ENCODE measurements at places on chromosomes 4 and X.
A peak's percentile ranks its signal among the peaks of the same experiment; 100 is the strongest.

- DNase-seq = no peak
Observed at GRCh38 chrX:29862126-29862677, 353.2 kb upstream of the MAGEB2 start.

GRCh38 chr4:139645458-139645857 is 20.2 kb upstream of the MGST2 start:
- no peak for DNase-seq

DNA sequence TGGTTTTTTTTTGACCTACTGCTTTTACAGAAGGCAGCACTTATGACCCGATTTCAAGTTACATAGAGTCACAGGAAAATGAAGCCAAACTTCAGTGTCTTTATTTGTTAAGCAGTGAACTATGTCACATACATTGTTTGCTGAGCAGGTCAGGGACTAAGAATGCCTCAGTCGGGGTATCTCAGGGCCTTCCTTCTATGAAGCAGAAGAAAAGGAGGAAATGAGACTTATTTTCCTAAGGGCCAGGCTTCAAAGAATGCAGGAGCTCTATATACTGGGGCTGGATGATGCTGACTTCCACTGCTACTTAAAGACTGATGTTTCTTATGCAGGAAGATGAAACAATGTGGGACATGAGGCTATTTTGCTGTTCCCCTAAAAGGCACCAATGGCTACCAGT is 558.4 kb upstream of the IGFBP7 start:
- no peak for DNase-seq

GRCh38 chr4:5889002-5889696 is 3.7 kb downstream of the CRMP1 start:
- DNase-seq = no peak

DNA sequence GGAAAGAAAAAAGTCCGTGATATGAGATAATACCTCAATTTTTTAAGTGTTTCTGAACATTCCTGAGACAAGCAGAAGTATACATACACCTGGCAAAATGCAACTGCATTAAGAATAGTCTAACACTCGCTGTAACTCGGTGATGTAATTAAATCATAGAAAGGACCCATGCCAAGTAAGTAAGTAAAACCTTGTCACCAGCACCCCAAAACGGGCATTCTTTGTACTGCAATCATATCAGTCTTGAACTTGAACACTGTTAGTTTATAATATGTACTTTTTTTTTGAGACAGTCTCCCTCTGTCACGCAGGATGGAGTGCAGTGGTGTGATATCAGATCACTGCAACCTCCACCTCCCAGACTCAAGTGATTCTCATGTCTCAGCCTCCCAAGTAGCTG is 47.4 kb downstream of the SMIM14 start:
- DNase-seq = no peak

DNA sequence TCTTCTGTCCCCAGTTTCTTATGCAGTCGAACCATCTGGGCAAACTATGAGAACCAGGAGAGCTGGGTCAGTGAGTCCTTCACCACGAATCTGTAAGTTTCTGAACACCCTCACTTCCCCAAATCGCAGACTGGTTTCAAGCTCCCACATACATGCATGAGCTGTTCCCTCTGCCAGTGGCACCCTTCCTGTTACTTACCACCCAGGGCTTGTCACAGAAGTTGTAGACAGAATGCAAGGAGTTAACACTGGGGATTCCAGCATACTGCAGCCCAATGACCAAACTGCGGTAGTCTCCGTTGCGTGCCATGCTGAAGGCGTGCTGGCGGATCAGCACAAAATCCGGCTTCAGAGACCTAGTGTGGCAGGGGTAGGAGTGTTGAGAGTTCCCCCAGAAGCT is 14.6 kb downstream of the SYN1 start:
- DNase-seq = no peak

DNA sequence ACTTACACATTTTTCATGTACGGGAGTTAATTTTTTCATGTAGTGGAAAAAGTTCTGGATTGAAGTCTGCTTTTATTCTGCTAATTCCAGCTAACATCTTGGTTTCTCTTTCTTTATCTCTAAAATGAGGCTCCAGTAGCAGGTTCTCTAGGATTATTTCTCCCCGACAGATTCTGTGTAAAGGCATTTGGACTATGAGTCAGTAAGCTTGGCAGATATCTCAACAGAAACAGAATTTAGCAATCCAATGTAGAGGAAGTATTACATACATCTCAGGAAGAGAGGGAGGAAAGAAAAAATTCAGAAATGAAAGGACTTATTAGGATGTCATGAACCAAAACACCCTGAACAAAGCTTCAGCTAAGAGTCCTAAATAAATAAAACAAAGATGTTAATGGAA is 1682.3 kb upstream of the TENM3 start:
- DNase-seq = peak; percentile 88

DNA sequence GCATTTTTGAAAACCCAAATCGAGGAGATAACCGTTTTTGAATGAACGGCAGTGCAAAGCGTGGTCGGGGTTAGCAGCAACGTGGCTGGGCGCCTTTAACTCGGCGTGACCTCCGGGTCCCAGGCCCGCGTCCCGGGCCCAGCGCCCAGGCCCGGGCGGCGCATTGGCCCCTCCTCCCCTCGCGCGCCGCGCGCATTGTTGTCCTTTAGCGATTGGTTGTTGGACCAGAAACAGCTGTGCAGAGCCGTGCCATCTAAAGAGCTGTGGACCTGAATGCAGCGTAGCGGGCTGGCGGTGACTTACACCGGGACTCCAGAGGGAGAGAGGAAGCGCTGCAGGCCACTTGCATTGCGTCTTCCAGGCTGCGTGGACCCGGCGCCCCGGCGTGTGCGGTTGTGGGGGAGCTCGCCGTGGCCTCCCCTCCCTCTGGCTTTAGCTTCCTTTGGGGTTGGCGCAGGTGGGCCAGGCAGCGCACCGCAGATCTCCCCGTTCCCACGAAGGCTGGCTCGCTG is at the start of gene STOX2:
STOX2 (plus strand) TSS at position 227 of the 512 bp plus-strand sequence. CDS start 1,484 bp downstream, outside the sequence.
- DNase-seq = peak; percentile 57

- DNase-seq = peak; percentile 0
Observed at GRCh38 chr4:171846232-171846631, 33.0 kb downstream of the GALNTL6 start.

GRCh38 chr4:181478656-181479055 is 764.5 kb upstream of the TENM3 start:
- peak; percentile 11 for DNase-seq

DNA sequence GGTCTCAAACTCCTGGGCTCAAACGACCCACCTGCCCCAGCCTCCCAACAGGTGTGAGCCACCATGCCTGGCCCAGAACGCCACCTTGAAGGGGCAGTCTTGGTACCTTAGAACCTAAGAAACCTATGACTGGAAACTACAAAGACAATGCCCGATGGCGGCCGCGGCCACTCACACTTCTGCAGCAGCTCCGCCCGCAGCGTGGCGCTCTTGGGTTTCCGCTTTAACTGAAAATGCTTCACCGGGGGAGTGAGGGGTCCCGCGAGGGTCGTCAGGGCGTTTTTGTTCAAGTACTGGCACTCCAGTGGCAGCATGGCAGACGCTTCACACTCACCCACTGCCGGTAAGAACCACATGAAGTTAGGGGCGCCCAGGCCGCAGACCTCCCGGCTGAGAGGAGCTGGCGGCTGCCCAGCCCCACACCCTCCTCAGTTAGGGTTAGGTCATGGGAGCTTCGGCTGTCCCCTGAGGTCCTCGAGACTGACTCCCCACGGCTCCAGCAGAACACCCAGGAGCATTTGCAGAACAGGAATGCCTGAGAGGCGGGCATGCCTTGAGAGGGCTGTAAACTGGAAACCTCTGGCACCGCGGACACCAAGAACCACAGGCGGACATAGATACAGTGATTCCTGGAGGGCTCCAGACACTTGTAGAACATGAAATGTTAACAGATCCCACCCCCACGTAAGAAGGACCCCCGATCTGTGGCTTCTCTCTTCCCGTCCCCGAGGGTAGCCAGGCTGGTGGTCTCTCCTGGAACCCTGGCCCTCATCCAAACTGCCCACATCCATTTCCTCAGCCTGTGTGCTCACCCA is 19.0 kb downstream of the NELFA start:
- DNase-seq = no peak

- no peak for DNase-seq
Observed at GRCh38 chr4:138821331-138821730, 194.2 kb upstream of the NOCT start.

- DNase-seq = no peak
Observed at GRCh38 chrX:45664727-45665290, 464.1 kb upstream of the DIPK2B start.

DNA sequence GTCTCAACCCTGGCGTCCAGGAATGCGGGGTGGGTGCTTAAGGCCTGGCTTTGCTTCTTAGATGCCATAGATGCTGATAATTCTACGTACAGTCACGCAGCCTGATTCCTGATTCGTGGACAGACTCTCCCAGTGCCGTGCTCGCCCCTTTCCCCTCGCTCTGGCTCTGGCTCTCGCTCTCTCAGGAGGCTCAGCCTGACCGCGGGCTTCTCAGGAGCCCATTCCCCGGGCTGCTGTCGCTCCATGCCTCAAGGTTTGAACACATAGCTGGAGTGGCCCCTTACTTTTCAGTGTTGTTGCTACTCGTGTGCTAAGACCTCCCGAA is 59.2 kb upstream of the ZC4H2 start:
- peak; percentile 3 for DNase-seq

GRCh38 chr4:22356987-22357596 is 158.8 kb downstream of the ADGRA3 start:
- peak; percentile 46 for DNase-seq

GRCh38 chr4:76108467-76109181 is 34.1 kb downstream of the ART3 start:
- peak; percentile 15 for DNase-seq

- DNase-seq = no peak
Observed at GRCh38 chr4:176451443-176451842, 131.7 kb downstream of the SPCS3 start.

DNA sequence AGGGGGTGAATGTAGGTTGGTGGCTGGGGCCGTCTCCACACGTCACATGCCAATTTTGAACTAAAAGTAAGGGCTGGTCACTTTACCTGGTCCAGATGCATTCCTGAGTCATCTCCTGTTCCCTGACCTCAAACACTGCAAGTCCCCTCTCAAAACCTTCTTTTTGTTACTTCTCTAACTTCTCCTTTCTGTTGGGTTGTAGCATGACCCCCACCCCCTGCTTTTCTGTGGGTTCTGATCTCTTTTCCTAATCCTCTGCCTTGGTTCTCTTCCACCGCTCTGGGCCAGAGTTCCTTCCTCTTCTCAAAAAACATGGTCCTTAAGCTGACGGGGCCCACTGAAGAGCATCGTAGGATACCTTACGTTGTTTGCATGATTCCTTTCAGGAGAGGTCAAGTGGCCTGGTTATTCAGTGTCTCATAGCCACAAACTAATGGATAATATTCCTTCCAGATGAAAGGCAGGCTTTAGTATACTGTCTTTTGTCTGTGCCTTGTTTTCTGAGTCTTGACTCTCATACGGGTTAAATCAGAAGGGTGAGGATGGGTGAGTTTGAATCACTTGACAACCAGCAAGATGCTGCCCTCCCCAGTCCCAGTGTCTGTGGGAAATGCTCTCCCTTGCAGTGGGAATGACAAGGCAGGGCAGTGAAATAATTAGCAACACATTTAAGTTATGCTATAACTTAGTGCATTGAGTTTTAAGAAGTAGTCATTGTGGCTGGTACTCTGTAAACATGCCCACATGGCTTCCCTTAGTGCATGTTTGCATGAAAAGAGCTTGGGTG is 15.1 kb downstream of the SMS start:
- no peak for DNase-seq

GRCh38 chrX:37763400-37763799 is 16.5 kb upstream of the CYBB start:
- DNase-seq = no peak

DNA sequence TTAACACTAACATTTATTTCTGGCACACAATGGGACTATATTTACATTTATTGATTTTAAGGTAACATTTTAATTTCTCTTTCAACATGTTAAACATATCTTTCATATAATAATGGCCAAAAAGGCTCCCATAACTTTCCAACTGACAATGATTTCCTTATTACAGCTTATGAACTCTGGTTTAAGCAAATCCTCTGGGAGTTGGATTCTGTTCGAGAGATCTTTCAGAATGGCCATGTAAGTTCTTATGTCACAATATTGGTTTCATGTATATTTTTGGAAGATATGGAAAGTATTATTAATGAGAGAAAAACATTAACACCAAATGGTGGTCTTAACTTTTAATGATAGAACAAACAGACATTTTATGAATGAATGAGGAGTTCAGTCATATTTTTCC is 4.1 kb downstream of the TDO2 start:
- peak; percentile 15 for DNase-seq

- no peak for DNase-seq
Observed at GRCh38 chr4:80081566-80081965, 8.5 kb upstream of the ANTXR2 start.

DNA sequence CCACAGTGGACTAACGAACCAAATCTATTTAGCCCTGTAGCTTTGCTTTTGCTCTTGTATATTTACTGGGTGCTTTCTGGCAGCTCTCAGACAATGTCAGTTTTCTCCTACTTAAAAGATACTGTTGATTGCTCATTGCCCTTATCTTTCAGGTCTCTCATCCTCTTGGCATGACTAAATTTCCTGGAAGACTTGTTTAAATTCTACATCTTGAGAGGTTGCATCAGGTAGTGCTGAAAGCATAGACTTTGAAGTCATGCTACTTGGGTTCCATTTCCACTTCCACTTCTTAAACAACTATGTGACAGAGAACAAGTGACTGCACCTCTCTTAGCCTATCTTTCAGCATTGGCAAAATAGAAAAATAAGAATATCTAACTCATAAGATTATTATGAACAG is 8.4 kb downstream of the TDO2 start:
- no peak for DNase-seq

DNA sequence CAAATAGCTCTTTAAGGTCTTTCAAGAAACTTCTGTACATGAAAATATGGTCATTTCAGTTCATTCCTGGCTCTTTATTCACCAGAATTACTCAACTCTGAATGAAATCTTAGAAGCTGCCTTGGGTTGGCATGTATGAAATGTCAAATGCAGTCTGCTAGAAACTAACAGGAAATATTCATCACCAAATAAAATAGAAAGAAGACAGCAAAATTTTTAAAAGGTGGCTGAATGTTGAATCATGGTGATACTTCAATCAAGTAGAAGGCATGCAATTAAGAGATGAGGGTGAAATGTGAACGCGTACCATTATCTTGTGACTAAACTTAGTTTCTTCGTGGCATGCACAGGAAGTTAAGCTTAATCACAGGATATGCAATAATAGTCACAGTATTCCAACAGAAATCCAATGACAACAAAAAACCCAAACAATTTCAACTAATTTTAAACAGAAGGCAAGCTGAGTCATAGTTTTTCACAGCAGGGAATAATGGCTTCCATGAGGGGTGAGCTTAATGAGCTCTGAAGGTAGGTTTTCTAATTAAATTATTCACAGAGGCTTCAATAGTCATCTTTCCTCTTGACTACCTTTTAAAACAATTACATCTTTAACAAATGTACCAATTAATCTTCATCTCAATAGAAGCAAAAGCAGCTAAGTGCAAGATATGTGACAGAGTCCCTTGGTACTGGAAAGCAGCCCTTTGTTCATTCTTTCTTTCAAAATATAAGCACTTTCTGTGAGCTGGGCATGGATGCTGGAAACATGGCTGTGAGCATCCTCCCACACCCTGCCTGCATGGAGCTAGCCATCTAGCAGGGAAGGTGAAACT is 44.5 kb downstream of the SCFD2 start:
- DNase-seq = peak; percentile 89

- no peak for DNase-seq
Observed at GRCh38 chr4:8171266-8171665, 12.7 kb upstream of the ABLIM2 start.
